Astrocyte of the spinal cord (primary cell): ENCODE measurements at places on chromosomes 6 and 20.

DNA sequence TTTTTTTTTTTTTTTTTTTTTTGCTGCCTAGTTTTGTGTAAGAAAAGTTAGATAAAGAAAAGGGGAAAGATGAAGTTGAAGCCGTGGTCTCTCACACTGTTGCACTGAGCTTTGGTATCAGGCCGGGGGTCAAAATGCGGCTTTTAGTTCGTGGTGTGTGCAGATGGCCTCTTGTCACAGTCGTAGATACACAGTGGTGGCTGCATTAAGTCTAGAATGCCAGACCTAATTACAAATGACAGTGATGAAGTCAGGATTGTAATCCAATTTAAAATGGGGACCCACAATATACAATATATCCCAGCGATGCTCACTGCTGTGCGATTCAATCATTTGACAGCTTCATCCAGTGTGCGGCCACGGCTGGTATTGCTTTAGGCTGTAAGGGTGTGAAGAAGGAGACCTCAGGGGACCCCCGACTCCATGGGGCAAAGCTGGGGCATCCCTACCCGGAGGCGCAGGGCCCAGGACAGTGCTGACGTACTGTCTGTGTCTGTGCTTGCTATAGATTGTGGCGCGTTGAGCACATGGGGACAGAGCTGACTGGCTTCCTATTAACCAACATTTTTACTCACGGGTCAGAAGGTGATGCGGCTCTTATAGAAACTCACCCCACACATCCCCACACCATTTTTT, 210.0 kb upstream of the SOX4 start:
- DNase-seq, result no peak

GRCh38 chr6:148432462-148433195, 90.0 kb downstream of the SASH1 start:
- DNase-seq, result no peak

- DNase-seq, result no peak
Observed at GRCh38 chr6:24911796-24912382, 23.9 kb downstream of the RIPOR2 start.

DNA sequence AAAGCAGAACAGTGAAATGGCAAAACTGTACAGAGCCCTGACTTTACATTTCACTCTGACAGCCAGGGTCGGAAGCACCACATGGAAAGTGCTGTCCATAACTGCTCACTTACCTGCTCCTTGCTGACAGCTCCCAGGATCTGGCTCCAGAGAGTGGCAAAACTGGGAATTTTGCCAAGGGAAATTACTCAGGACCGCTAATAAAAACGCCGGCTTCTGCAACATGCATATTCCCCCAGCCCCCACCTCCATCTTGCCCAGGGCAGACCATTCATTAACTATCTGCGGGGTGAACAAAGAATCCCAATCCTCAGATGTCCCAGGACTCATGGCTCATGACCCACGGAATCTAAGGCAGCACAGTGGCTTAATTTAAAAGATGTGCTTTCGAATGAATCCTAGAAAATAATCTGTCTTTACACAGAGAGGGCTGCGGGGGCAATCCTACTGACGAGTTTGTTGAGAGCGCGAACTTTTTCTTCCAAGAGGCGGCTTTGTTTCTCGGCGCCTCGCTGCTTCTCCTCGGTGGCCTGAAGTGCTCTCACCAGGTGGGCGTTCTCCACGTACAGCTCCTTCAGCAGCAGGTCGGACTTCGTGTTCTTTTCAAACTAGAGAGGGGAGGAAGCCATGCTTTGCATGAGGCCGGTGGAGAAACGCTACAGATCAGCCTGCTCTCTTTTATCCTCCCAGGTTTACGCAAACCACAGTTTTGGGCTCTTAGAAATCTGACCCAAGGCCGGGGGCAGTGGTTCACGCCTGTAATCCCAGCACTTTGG, 45.8 kb downstream of the GINS1 start:
- DNase-seq, result peak; percentile 24

DNA sequence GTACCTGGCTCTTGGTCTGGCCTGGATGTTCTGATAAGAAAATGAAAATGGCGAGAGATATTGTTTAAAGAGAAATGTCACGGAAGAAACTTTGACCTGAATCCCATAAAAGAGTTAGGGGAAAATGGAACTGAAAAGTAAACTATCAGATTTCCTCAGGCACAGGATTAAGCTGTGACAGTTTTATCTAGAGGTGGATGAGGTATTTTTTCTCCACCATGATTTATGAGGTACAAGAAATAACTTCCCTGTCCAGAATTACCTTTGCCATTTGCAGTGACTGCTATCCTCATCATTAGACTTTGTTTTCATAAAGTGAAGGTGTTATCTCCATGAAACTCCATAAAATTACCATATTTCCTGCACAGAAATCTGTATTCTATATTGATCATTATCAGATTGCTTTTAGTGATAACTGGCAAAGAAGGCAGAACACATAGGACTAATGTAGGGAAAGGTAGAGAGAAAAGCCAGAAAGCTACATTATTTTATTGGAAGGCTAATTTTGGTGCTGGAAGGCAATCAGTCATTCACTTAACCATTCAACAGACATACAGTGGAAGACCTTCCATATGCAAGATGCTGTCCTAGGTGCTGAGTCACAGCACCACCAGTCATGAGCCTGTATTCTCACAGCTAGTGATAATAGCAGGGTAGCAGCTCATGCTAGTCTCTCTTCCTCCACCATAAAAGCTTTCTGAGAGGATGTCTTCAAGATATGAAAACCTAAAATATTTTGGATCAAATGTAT, 427.3 kb upstream of the CITED2 start:
- peak; percentile 33 for DNase-seq

DNA sequence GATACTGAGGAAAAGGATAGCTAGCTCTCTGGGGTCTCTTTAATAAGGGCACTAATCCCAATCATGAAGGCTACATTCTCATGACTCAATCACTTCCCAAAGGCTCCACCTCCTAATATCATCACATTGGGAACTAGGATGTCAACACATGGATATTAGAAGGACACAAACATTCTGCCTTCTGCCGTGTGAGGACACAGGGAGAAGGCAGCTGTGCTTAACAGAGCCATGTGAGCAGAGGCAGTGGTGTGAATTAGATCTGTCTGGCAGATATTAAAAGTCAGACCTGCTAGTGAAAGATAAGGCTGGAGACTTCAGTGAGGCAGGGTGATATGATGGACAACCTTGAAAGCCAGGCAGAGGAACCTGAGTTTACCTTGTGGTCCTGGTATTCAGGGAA, 341.9 kb downstream of the ARHGAP18 start:
- no peak for DNase-seq

DNA sequence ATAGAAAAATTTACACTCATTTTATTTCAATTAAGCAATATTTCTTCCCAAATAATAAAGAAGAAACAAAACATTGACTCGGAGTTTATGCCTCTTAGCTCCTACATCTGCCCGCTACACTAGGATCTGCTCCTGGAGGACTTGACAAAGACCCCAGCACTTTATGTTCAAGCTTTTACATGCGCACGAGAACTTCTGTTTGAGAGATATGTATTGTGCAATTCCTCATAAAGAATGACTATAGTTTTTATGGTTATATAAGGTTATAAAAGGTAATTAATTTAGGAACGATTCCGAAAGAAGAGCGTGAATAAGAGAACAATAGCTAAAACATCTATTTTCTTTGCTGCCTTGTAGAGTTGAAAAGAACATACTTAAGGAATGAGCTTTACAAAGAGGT, 12.4 kb upstream of the RALY start:
- DNase-seq, result no peak

- no peak for DNase-seq
Observed at GRCh38 chr6:119250036-119250435, 99.5 kb downstream of the MAN1A1 start.

- no peak for DNase-seq
Observed at GRCh38 chr6:10331334-10331968, 83.4 kb downstream of the TFAP2A start.

- no peak for DNase-seq
Observed at GRCh38 chr6:34347303-34347702, 45.2 kb downstream of the NUDT3 start.

- peak; percentile 99 for DNase-seq
Observed at GRCh38 chr6:75205776-75206575, at the start of gene COL12A1. TSS of gene COL12A1 (minus strand) at chr6:75206053. CDS start at chr6:75202792, 3,261 bp downstream.

DNA sequence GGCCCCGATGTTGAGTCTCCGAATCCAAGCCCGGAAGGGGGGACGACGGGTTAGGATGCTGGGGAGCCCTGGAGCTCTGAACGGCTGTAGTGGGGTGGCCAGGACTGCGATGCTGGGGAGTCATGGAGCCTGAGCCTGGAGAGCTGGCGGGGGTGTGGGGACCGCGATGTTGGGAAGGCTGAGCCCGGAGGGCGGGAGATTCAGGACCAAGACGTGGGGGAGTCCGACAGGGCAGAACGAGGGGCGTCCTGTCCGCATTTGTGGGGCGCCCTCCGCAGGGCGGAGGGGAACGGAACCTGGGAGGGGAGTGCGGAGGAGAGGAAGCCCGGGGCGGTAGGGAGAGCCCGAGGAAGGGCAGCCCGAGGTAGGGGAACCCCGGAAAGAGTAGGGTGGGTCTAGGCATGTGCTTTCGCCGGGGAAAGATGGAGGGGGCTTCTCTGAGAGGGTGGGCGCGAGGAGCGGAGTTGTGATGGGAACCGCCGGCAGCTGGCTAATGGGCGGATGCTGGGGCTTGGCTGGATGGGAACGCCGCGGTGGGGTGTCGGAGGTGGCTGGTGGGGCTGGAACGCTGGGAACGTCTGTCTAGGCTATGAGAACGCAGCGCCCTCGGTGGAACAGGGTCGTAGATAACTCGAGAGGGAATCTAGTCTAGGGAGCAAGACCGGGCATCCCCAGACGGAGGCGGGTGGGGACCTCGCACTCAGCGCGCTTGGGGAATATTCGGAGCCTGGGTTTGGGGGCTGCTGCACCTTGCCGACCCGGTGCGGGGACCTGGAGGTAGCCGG, 684 bp downstream of the PAQR8 start:
- DNase-seq, result peak; percentile 15

DNA sequence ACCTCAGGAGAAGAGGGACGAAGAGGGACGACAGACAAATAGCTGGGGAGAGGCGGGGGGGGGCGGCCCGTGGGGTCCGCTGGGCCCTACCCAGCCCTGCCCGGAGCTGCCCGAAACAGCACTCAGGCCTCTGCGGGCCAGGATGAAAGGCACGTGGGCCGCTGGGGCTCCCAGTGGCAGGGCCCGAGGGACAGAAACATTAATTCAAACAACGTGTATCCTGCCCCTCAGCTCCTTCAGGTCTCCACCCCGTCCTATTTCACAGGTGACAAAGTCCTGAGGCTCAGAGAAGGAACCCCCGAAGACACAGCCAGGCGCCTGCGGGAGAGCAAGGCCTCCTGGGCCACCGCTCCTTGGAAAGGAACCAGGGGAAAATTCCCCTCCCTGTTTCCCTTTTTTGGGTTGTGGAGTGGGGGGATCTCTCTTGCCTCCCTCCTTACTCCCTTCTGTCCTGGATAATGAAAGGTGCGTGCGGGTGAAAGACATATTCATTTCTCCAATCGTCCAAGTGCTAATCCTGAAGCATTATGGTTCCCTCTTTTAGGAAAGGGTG, 93.3 kb downstream of the RNASET2 start:
- DNase-seq, result no peak

- no peak for DNase-seq
Observed at GRCh38 chr6:124078169-124078568, 274.5 kb downstream of the NKAIN2 start.

DNA sequence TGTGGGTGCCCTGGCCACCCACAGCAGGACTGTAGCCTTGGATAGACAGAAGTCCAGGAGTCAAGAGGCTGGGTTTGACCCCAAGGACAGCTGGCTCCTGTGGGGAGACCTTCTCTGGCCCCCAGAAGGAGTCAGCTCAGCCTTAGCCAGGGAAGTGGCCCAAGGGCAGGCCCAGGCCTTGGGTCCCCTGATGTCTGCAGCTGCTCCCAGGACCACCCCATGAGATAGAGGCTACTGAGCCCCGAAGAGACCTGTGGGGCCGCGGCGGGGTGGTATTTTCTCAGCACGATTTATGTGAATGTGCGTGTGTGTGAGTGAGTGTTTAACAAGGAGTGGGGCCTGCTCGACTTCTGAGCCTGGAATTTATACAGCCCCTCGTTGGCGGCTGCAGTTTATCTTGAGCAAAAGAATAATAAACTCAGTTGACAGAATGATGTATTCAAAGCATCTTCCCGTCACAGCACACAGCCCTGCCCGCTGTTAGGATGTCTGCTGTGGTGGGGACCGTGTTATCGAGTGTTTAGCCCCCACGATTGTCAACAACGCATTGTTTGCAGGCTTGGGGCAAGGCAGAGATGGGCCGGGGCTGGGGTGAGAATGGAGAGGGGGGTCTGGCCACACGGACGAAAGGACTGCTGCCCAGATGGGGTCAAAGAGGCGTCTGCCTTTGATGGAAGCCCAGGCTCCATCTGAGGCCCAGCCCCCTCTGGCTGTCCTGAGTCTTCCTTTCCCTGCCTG, 163.3 kb downstream of the VEGFA start:
- peak; percentile 40 for DNase-seq

- no peak for DNase-seq
Observed at GRCh38 chr20:33472868-33473435, 16.9 kb upstream of the CBFA2T2 start.

- no peak for DNase-seq
Observed at GRCh38 chr20:16215041-16215440, 358.2 kb downstream of the KIF16B start.

DNA sequence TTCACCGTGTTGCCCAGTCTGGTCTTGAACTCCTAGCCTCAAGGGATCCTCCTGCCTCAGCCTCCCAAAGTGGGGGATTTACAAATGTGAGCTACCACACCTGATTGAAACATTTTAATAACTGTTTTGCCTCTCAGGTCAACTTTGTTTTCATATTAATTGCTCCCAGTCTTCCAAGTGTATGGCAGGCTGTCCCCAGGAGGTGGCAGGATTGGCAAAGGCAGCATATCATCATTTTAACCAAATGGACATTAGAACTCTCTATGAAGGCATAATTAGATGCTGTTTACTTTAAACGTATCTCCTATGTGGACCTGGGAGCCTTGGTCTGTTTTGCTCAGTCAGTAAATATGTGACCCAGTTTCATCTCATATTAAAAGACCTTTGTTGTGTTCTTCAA, 59.2 kb upstream of the CSE1L start:
- DNase-seq, result no peak

DNA sequence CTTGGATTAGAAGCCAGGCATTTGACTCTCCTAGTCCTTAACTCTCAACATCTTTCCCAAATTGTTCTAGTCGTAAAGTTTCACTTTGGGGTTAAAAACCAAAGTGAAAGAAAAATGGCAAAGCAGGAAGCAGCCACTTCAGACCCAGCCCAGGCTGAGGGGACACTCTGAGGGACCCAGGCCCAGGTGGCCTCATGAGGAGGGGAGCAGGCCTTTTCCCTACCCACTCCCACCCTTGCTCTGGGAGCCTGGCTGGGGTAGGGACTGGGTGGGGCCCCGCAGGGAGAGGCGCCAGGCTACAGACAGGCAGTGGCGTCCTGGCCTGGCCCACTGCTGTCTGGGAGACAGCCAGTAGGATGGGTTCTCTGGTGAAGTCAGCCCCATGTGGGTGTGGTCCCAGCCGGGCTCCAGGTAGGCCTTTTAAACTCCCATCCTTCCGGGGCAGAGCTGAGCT, 68.7 kb upstream of the MYL9 start:
- DNase-seq, result no peak

GRCh38 chr6:107730683-107731314, 93.3 kb downstream of the SCML4 start:
- no peak for DNase-seq

- no peak for DNase-seq
Observed at GRCh38 chr6:33177552-33178446, 14.5 kb downstream of the COL11A2 start.

- no peak for DNase-seq
Observed at GRCh38 chr20:7399114-7399513, 541.1 kb downstream of the HAO1 start.

GRCh38 chr6:136886091-136886490, 36.0 kb upstream of the SLC35D3 start:
- DNase-seq, result no peak
